ENCODE measurements at places on chromosomes 11 and 22. TPM values are rescaled to one million over a fixed set of nuclear protein-coding genes. Genes with fewer than 3 reads are reported as not detected.

The ALKBH8 gene
- 6.4 TPM for total RNA-seq

The SOX10 gene
- not detected for total RNA-seq

The CEP126 gene
- total RNA-seq = 2.1 TPM

The MIAT gene
- total RNA-seq = 0.69 TPM

The CFAP300 gene
- not detected for total RNA-seq

The TCN1 gene
- total RNA-seq = not detected

The C22orf31 gene
- not detected for total RNA-seq

The MB gene
- not detected for total RNA-seq

The OR51B2 gene
- total RNA-seq = not detected

The HBE1 gene
- not detected for total RNA-seq

The BCO2 gene
- total RNA-seq = 1.1 TPM

The GNAZ gene
- 0.22 TPM for total RNA-seq

The RNF214 gene
- 8.9 TPM for total RNA-seq

The OR8G1 gene
- total RNA-seq = not detected

The GAB4 gene
- total RNA-seq = not detected

The CAPN5 gene
- total RNA-seq = 2.0 TPM

The SCN3B gene
- 10.0 TPM for total RNA-seq

The ZNRF3 gene
- 1.5 TPM for total RNA-seq

The CALCA gene
- not detected for total RNA-seq

The ABTB2 gene
- 0.09 TPM for total RNA-seq

The KRTAP5-8 gene
- total RNA-seq = not detected

The TOMM22 gene
- 78.2 TPM for total RNA-seq

The PGM2L1 gene
- 40.5 TPM for total RNA-seq

The NAALAD2 gene
- 0.11 TPM for total RNA-seq

The GLYAT gene
- total RNA-seq = not detected

The ZNF74 gene
- 16.7 TPM for total RNA-seq

The PPP2R5B gene
- 9.2 TPM for total RNA-seq

The MS4A6E gene
- total RNA-seq = not detected

The OR8G5 gene
- not detected for total RNA-seq

The MIOX gene
- not detected for total RNA-seq

The CREB3L1 gene
- total RNA-seq = 0.65 TPM

The CLCF1 gene
- 2.4 TPM for total RNA-seq

The OR5P2 gene
- not detected for total RNA-seq

The ADAMTS15 gene
- 15.7 TPM for total RNA-seq

The P4HA3 gene
- total RNA-seq = 58.8 TPM

The PHF21A gene
- 6.1 TPM for total RNA-seq

The CD3G gene
- total RNA-seq = not detected

The SYT9 gene
- total RNA-seq = 0.33 TPM

The SLC22A8 gene
- not detected for total RNA-seq

The MRGPRX4 gene
- 0.87 TPM for total RNA-seq

The MEI1 gene
- total RNA-seq = 0.98 TPM

The ABCG4 gene
- under 0.01 TPM for total RNA-seq

The CCDC82 gene
- total RNA-seq = 16.0 TPM

The NDUFS8 gene
- 109 TPM for total RNA-seq

The RNF169 gene
- 13.4 TPM for total RNA-seq

The CEND1 gene
- total RNA-seq = 0.09 TPM

The TMEM86A gene
- 5.3 TPM for total RNA-seq

The SAA2 gene
- not detected for total RNA-seq

The OR10A2 gene
- not detected for total RNA-seq

The CHADL gene
- 0.54 TPM for total RNA-seq

The ANGPTL5 gene
- total RNA-seq = 0.17 TPM

Data from dermis lymphatic vessel endothelial cell (primary cell).